ENCODE measurements at places on chromosomes 13 and 19. TPM values are rescaled to one million over a fixed set of nuclear protein-coding genes. Genes with fewer than 3 reads are reported as not detected.

GRCh38 chr13:41006978-41007743, 12.0 kb downstream of the ELF1 start:
- no peak overlapping the region for H3K27ac ChIP-seq
- peaks cover 92% of the 10 kb centered on the region for H3K4me1 ChIP-seq
- no peak for DNase-seq
- H3K4me3 ChIP-seq = no peak overlapping the region
- no peaks in the 10 kb centered on the region for H3K27me3 ChIP-seq

DNA sequence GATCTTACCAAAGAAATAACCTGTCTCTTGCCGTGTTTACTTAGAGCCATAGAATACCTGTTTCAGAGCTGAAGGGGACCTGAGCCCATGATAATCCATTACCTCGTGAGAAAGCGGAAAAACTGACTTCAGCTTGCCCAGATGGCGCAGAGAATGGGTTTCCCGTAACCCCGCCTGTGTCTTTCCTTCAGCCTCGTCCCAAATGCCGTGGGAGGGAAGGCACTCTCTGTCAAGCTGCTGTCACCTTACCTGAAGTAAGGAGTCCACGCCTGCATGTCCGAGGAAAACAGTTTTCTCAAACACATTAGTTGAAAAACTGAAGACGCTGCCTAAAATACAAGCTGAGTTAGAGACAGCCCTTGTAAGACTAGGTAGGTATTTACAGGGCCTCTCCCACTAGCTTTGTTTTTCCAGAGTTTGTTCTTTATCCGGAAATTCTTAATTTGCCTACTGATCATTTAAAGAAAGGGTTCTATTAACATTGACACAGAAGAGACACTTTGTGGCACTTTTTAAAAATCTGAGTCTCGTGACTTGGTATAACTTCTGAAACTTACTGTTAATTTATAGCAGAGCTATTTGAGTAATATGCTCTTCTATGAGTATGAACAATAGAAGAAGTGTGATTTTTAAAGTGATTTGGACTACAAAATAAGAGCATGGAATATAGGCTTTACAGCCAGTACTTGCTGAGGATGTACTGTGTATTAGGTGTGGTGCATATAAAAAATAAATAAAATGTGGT, 1.3 kb upstream of the INTS6 start:
- H3K4me1 ChIP-seq = peaks cover 40% of the 10 kb centered on the region
- H3K36me3 ChIP-seq = no peaks in the 10 kb centered on the region
- H3K27ac ChIP-seq = peak overlapping the region; percentile 91
- H3K4me3 ChIP-seq = peak overlapping the region; percentile 60

DNA sequence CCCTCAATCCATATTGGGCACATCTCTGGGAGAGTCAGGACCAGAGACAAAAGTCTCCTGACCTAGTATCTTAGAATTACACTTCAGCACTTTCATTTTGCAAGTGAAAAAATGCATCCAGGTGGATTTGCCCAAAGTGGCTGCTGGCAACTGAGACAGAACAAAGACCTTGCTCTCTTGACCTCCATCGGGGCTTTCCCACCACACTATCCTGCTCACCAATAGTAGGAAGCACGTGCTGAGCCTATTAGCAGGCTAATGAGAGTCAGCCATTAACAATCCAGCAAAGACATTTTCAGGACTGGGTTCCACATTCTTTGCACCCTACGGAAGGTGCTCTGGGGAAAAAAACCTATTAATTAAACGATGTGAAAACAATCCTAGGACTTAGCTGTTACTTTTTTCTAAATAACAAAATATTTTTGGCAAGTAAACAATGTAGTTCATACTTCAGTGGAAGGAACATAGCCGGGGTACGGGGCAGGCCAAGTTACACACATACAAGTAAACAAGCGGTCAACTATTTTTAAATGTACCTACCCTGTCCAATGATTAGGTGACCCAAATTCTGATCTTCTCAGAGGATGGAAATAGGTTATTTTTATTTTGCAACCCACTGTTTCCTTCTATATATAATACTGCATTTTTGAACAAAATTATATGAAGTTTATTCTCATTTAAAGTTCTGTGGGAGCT, 78.6 kb downstream of the CDADC1 start:
- H3K27ac ChIP-seq = no peak overlapping the region
- DNase-seq = no peak
- no peak overlapping the region for H3K4me3 ChIP-seq
- H3K27me3 ChIP-seq = no peaks in the 10 kb centered on the region
- no peaks in the 10 kb centered on the region for H3K4me1 ChIP-seq
- H3K36me3 ChIP-seq = no peaks in the 10 kb centered on the region

DNA sequence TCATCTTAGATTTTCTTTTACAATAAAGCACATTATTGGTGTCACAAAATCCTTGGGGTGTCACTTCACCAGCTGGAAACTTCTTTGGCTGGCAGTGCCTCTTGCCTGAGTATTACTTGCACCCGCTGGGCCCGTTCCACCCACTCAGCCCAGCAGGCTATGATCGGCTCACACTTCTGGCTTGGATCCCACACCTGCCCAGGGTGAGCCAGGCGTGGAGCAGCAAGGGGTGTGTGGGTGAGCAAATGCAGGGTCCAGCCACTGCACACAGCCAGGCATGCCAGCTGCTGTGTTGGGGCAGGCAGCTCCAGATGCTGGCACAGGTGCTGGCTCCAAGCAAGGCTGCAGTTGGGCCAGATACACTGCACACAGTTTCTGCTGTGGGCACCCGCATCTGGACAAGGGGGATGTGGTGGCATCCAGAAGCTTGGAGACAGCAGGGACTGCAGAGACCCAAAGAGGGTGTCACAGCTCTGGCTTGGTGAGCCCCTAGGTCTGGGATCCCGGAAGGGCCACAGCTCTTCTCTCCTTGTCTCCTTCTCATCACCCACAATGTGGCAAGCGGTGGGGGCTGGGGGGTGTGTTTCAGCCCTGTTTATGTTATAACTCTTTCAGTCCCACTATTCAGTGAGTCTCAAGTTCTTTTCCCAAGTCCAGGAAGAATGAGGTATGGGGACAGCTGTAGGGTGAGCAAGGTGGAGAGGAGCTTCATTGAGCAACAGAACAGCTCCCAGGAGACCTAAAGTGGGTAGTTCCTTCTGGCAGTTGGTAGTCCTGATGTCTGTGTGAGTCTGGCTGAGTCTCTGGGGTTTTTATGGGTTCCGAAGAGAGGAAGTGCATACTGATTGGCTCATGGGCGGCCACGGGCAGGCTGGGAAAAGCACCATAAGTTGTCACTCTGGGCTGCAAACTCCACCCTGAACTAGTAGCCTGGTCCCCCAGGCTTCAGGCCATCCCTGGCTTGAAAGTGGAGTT, 25.3 kb upstream of the TBC1D4 start:
- no peak overlapping the region for H3K27ac ChIP-seq
- H3K27me3 ChIP-seq = no peaks in the 10 kb centered on the region
- no peaks in the 10 kb centered on the region for H3K36me3 ChIP-seq
- no peak overlapping the region for H3K4me3 ChIP-seq

- peak overlapping the region; percentile 98 for H3K4me3 ChIP-seq
- peak; percentile 98 for DNase-seq
Observed at GRCh38 chr19:38850436-38850975, 720 bp upstream of the HNRNPL start.

GRCh38 chr13:26219726-26220125, 2.4 kb downstream of the RNF6 start:
- no peak for DNase-seq
- no peak overlapping the region for H3K27ac ChIP-seq
- H3K27me3 ChIP-seq = no peaks in the 10 kb centered on the region
- no peak overlapping the region for H3K4me3 ChIP-seq
- H3K36me3 ChIP-seq = peaks cover 41% of the 10 kb centered on the region
- H3K4me1 ChIP-seq = peaks cover 29% of the 10 kb centered on the region

DNA sequence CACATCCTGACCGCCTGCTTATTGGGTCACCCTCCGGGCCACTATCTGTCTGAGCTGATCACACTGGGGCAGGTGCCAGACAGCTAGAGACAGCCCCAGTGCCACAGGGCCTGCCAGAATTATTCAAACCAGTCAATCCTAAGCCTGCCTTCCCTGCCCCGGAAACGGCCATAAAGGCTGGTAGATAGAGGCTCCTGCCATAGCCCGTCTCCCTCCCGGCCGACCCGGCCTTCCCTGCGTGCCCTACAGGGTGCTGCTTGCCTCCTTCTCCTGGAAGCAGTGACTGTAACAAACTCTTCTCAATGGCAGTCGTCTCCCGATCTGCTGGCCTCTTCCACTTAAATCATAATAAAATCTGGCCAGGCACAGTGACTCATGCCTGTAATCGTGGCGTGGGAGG, 158.6 kb upstream of the SOX1 start:
- H3K4me3 ChIP-seq = no peak overlapping the region
- H3K27me3 ChIP-seq = no peaks in the 10 kb centered on the region

GRCh38 chr13:105262579-105262978, 1272.9 kb downstream of the EFNB2 start:
- no peak overlapping the region for H3K27ac ChIP-seq
- no peak for DNase-seq
- no peaks in the 10 kb centered on the region for H3K4me1 ChIP-seq
- H3K4me3 ChIP-seq = no peak overlapping the region

Gene CEACAM7
- not detected for total RNA-seq

Gene PSG2
- total RNA-seq = not detected

Gene CYP4F2
- total RNA-seq = not detected

Gene RFXAP
- total RNA-seq = 8.8 TPM

Data from CD4-positive, alpha-beta memory T cell (primary cell).